Activated CD8-positive, alpha-beta memory T cell treated with anti-CD3 and anti-CD28 coated beads for 4 hours (primary cell): ENCODE measurements at places on chromosomes 4 and X.

GRCh38 chr4:22688236-22688635, 4.5 kb upstream of the GBA3 start:
- no peak for DNase-seq

DNA sequence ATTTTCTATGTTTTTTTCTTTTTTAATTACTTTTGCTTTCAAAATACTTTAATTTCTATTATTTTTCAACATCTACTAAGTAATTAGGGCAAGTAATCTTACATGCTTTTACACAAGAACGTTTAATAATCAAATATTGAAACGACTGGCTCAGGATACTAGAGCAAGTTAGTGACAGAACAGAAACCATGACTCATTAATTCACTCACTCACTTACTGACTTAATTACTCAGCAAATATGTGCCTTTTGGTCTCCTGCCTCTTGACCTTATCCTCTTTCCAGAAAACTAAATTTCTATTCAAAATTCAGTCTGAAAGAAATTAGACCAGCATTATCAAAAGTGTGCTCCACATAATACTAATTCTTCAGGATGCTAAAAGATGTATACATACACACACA, 314.9 kb upstream of the TEX13C start:
- no peak for DNase-seq

DNA sequence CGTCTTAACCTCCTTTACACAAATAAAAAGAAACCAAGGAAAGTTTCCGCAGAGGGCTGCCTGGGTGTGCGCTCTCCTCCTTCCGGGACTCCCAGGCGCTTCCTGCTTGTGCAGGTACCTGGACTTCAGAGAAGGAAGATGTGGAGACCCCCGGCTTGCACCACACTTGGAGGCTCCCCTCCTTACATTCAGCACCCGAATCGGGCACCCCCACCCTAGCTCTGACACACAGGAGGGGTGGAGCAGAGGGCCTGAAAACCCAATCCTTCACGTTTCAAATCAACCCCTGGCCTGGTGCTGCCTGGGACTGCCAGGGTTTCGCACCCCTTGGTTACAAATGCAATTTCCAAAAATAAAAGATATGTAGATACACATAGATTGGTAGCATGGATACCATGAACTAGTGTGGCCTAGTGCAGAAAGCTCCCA, 3.1 kb downstream of the NKX3-2 start:
- DNase-seq: no peak

- DNase-seq: no peak
These were observed 109.2 kb upstream of the LIMCH1 start for GRCh38 chr4:41428601-41429279.

- no peak for DNase-seq
These were observed 423.6 kb downstream of the ANKRD50 start for GRCh38 chr4:124288706-124289486.

- no peak for DNase-seq
These were observed 651.3 kb downstream of the TECRL start for GRCh38 chr4:63757929-63758328.

GRCh38 chr4:82436130-82436529, 5.7 kb downstream of the ENOPH1 start:
- no peak for DNase-seq

DNA sequence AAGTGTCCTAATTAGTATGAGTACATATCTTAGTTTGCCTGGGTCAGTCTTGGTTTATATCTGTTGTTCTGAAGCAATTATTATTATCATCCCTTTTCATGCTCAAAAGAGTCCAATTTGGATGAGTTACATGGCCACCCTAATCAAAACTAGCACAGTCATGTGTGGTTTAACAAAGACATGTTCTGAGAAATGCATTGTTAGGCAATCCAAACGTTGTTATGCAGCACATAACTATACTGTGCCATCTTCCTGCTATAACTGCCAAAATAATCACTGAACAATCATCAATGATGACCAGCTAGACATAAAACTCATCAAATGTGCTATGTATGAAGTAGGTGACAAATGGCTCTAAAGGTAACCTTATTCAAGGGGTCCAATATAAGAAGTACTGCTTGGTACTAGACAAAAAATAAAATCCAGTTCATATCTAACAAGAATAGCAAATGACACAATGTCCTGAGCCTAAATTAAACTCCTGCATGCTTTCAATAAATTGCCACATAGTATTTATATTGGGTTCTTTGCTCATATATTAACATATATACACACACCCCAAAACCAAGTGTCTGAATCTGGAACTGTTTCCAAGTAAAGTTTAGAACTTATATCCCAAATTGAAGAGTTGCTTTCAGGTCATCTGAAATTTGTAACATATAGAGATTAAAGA, 41.9 kb downstream of the CNOT6L start:
- DNase-seq: no peak

- DNase-seq: peak; percentile 7
These were observed 126.5 kb downstream of the QDPR start for GRCh38 chr4:17385403-17385802.

DNA sequence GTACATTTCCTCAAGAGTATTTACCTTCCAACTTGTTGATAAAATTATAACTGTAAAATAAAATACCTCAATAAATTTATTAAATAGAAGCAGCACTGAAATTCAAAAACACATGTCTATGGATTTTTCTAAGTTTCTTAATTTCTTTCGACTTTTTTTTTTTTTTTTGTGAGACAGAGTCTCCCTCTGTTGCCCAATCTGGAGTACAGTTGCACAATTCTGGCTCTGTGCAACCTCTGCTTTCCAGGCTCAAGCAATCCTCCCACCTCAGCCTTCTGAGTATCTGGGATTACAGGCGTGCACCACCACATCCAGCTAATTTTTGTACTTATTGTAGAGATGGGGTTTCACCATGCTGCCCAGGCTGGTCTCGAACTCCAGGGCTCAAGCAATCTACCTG, 79.8 kb downstream of the IQCM start:
- DNase-seq: no peak

GRCh38 chr4:15961781-15962510, 1.0 kb downstream of the FGFBP2 start:
- no peak for DNase-seq

DNA sequence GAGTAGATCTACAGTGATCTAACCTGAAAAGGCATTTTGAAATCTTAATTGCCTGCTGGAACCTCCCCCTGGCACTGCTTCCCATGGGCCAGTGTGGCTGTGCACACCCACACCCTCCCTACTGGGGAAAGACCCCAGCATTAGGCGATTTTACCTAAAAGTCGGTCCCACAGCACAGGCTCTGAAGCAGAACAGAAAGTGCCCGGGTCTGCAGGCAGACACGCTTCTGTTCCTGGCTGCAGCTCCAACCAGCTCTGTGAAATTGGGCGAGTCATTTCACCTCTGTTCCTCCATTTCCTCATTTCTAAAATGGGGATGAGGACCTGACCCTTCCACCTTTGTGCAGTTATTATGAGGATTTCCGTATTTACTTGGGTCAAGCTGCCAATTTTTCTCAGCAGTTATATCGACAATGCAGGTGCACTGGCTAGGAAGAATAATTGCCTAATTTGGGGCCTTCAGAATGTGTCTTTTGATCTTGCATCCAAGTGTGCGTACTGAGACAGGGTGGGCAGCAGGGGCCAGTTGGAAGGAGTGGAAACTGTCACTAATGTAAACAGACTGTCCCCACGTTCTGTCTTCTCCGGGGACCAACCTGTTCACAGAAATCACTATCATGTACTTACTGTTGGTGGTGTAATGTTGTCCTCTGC, 7.1 kb downstream of the KLF3 start:
- DNase-seq: no peak

DNA sequence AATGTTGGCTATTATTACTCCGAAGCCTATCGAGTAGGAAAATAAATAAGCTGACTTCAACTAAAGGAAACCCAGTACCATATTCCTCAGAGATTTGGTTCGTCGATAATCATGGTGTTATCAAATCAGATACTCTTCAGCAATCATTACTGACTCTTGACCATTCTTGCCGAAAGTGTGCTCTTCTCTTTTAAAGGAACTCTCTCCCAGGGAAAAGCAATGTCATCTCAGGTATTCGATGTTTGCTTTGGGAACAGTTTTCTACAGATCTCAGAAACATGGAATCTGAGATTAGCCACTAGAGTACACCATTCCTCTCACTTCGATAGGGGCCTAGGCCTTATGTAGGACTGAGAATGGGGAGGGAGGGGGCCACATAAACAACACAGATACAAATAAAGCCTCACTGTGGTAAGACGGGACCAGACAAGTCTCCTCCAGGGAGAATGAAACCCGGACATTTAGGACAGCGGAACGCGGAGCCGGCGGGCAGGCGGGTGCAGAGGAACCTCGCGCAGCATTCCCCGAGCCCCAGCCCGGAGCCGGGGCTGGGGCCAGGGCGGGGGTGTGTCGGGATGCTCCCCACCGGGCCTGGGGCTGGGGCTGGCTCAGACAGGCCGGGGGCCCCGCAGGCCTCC, 581 bp downstream of the DNAJB14 start:
- no peak for DNase-seq

- DNase-seq: no peak
These were observed 13.4 kb upstream of the GTPBP6 start for GRCh38 chrX:331825-332495.

DNA sequence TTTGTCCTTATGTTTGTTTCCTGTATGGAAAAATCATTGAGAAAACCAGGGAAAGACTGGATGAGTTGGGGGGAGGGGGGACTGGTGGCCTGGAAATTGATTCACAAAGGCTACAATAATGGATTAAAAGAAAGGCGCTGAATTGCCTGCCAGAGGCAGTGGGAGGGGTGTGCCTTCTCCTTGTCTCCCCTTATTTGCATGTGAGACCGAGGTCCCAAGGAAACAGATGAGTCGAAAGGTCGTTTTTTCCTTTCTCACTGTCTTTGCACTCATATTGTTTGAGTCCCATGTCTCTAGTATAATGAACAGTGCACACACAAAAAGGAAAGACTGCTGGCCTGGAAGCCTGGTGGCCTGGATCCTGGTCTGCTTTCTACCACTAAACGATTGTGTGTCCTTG, 86.6 kb upstream of the ZDHHC15 start:
- DNase-seq: no peak

DNA sequence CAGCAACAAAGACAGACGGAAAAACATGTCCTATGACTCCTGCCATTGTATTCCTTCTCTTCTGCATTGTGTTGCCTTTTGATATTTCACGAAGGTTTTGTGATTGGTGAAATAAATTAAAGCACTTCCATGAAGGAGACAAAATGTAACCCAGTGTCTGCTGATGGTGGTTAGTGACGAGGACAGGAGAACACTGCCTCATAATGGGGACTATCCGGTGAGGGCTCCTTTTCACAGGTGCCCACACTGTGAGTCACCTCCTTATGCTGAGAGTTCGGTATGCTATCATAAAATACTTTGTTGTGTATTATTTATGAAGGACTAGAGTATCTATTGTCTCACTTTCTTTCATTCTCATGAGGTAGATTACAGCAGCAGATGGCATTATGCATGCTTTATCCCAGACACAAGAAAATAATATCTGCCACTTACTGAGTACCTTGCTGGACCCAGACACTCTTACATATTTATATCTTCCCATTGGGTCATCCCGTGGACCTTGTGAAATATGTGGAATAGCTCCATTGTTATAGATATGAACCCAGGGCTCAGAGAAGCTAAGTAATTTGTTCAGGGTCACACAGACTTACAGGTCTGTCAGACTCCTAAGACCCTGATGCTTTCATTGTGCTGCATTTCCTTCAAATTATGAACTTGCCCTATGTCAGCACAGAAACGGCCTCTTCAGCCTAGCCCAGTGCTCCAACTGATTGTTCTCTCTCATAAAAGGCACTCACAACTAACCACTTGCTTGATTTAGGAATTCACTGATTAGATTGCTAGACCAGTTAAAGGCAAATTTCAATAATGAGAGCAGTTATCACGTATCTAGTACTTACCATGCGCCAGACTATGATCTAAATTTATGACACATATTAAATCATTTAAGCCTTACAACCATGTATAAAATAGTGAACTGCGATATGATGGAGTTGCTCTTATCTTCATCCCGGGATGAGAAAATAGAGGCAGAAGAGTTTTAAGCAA, 31.2 kb downstream of the PLS3 start:
- no peak for DNase-seq

DNA sequence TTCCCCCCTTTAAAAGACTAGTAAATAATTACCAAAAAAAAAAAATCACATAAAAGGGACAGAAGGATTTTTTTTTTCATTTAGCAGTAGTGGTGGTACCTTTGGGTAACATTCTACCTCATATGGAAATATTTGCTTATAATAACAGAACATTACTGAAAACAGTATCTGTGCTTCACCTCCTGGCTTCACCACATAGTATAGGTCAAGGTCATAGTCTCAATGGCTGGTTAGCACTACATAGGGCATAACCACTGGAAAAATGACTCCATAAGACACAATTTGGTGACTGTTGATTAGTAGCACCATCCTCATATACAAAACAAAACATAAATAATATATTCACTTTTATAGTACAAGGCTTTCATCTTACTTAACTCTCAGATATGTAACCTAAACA, 34.7 kb downstream of the MANBA start:
- no peak for DNase-seq

GRCh38 chrX:46407753-46408130, 137.5 kb downstream of the ZNF674 start:
- DNase-seq: no peak

DNA sequence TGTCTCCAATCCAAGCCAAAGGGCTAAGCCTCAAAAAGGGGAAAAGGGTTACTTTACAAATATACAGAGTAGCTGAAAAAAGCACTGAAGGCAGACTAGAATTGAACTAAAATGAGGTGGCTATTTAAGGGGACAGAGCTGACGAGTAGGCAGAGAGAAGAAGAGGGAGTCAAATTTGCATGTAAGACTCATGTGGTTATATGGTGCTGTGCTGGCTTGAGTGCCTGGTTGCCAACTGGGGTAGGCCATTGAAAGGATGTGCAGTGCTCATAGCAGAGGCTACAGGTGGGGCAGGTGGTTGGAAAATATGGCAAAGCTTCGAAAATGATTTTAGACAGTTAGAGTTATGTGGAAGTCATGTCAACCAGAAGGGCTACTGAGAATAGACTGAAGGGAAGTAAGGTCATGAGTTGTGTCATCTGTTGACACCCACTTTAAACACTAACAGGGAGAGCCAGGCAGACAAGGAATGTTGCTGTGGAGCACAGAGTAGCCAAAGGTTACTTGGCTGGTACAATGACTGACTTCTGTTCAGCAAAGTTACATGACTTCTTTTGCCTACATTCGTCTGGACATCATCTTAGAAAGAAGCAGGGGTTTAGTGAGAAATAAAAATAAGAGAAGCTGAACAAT, 1210.4 kb downstream of the ADGRL3 start:
- DNase-seq: no peak

DNA sequence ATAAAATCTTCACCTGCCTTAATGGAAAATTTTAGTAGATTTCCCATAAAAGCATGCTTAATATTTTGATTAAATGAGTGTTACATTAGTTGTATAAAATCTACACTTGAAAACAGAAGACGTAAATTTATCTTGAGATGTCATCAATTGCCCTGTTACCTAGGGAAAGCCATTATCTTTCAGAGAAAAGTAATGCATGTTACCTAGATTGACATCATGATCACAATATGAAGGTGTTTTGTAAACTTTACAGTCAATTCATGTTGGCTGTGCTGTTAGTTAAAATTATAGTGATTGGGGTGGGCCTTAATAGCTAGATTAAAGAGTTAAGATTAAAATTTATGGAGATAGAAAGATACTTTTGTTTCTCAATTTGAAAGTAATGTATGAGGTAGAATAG, 293.2 kb upstream of the PCDH18 start:
- no peak for DNase-seq
